Testis (tissue), 5 donors: ENCODE measurements at places on chromosomes 2 and 18. TPM values are rescaled to one million over a fixed set of nuclear protein-coding genes. Genes with fewer than 3 reads are reported as not detected.

DNA sequence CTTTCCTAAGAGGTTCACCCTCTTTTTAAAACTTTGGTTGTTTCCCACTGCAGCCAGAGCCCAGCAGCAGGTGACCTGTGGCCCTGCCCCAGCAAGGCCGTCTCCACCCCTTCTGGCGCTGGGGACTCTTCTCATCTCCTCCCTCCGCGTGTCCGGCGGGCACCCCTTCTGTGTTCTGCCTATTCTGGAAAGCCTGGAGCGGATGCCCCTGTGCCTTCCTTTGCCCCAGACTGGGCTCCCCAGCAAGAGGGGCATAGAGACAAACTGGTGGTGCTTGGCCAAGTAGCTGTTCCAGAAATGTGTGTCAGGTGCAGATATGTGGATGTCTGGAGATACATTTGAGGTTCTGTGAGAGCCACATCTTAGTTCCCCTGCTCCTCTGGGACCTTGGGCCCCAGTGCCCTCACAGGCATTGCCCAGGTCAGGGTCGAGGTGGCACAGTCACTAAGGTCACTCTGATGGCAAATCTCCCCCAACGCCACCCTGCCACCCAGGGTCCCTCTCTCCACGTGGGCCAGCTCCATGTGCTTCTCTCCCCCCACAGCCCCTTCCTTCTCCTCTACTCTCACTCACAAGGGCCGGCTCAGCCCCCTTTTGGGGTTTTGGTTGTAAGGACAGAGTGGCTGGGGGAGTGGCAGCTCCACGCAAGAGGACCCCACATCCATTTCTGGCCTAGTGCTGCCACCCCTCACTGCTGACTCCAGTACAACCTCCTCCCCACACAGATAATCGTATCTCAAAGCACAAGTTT is 35.5 kb upstream of the TAF1B start:
- no peaks in the 10 kb centered on the region for H3K36me3 ChIP-seq
- no peaks in the 10 kb centered on the region for H3K4me1 ChIP-seq
- no peak overlapping the region for H3K4me3 ChIP-seq

GRCh38 chr18:28175930-28176697 is 816 bp downstream of the CDH2 start:
- peak; percentile 22 for DNase-seq
- H3K36me3 ChIP-seq = no peaks in the 10 kb centered on the region
- H3K4me1 ChIP-seq = no peaks in the 10 kb centered on the region
- H3K4me3 ChIP-seq = peak overlapping the region; percentile 70
- peak overlapping the region; percentile 87 for H3K27ac ChIP-seq

GRCh38 chr18:48627216-48627615 is 88.4 kb downstream of the CTIF start:
- DNase-seq = no peak
- no peaks in the 10 kb centered on the region for H3K36me3 ChIP-seq
- H3K4me1 ChIP-seq = peaks cover 12% of the 10 kb centered on the region
- H3K27me3 ChIP-seq = no peaks in the 10 kb centered on the region
- no peak overlapping the region for H3K27ac ChIP-seq
- H3K4me3 ChIP-seq = no peak overlapping the region

The SH3BP4 gene
- total RNA-seq = 64.4 TPM

The AFG3L2 gene
- total RNA-seq = 63.6 TPM

The NOSTRIN gene
- 93.8 TPM for total RNA-seq

DNA sequence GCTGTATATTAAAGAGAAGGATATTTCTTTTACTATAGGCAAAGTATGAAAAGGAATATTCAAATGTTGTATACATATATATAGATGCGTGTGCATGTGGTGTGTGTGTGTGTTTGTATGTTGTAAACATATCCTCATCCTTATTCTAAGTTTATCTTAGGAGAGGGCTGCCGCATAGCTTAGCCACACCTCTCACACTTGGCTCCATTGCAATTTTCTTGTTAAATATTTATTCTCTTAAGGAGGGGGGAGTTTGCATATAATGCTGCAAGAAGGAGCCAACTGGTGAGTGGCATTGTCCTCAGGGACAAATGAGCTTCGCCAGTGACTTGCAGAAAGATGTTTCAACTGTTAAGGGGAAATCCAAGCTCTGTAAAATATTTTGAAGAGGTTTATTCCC is 360.1 kb upstream of the RND3 start:
- no peak overlapping the region for H3K27ac ChIP-seq
- no peaks in the 10 kb centered on the region for H3K4me1 ChIP-seq
- no peaks in the 10 kb centered on the region for H3K36me3 ChIP-seq
- H3K27me3 ChIP-seq = no peaks in the 10 kb centered on the region
- H3K4me3 ChIP-seq = no peak overlapping the region

GRCh38 chr2:231197706-231198290 is 633 bp upstream of the ARMC9 start:
- no peak for DNase-seq
- no peaks in the 10 kb centered on the region for H3K27me3 ChIP-seq
- H3K36me3 ChIP-seq = no peaks in the 10 kb centered on the region
- peak overlapping the region; percentile 87 for H3K4me3 ChIP-seq

DNA sequence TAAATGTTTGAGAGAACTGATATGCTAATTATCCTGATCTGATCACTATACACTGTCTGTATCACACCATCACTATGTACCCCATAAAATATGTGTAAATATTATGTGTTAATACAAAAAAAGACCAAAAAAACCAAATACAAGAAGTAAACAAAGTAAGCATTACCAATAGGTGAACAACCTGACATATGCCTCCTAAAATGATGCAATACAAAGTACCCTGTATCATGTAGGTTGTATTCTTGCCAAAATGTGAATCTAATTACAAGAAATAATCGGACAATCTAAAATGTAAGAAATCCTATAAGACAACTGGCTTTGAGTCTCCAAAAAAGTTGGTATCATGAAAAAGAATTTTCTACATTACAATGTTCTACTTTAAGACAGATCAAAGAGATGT is 7.8 kb downstream of the POLR1A start:
- no peaks in the 10 kb centered on the region for H3K27me3 ChIP-seq
- no peak overlapping the region for H3K27ac ChIP-seq
- no peak overlapping the region for H3K4me3 ChIP-seq

The TRIM43B gene
- 1.1 TPM for total RNA-seq

DNA sequence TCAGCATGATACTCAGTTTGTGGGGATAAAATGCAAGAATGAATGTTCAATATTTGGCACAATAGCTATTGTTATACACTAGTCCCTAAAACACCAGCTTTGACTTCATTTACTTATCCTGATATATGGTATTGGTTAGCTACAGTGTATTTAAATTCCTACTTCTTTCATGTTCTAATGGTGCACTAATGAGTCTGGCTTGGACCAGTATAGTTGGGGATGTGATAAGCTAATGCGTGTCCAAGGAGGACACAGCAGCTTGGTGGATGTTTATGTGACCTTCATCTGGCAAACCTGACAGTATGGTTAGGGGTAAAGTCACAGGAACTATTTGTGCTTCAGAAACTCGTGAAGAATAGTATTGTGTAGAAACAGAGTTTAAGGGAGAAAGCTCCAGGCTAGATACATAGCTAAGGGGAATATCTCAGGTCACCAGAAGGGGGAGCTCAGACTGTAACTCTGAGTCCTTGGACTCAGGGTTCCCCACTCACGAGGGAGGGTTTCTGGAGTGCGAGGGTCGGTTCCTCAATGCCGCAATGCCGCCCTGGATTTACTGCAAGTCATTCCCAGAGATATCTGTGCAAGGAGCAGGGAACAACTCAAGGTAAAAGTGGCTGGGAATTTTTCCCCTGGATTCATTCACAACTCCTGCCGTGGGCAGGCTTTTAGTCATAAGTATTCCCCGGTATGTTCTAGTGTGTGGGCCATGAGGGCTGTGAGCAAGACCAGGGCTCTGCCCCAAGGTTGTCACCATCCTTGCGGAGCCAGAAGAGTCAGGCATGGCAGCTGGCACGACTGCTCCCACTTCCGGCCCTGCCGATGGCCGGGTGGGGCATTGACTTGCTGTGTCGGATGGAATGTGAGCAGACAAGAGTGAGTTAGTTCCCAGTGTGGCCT is 14.5 kb downstream of the IL1R2 start:
- peak; percentile 78 for DNase-seq
- H3K36me3 ChIP-seq = no peaks in the 10 kb centered on the region
- no peaks in the 10 kb centered on the region for H3K27me3 ChIP-seq
- H3K27ac ChIP-seq = no peak overlapping the region
- peaks cover 18% of the 10 kb centered on the region for H3K4me1 ChIP-seq
- H3K4me3 ChIP-seq = no peak overlapping the region

The EFR3B gene
- 3.6 TPM for total RNA-seq

- H3K36me3 ChIP-seq = no peaks in the 10 kb centered on the region
- no peak overlapping the region for H3K27ac ChIP-seq
- DNase-seq = no peak
- H3K4me3 ChIP-seq = peak overlapping the region; percentile 48
Observed at GRCh38 chr2:159903443-159904126, 105.6 kb upstream of the CD302 start.

The ZNF521 gene
- 34.7 TPM for total RNA-seq

DNA sequence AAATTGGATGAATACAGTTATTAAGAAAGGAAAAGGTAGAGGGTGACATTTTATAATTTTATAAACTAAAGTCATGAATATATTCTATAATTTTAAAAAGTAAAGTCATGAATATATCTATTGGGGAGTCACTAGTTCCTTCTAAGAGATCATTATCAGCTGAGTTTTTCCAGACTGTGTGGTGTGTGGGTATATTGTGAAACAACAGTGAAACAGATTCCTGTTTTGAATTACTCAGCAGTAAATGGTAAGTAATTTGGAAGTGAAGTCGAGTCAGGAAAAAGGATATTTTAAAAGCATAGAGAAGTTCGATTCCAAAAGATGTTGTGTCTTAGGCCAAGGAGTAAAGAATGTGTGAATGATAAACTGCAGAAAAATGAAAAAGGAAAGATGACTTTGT is 1018.2 kb upstream of the NXPH2 start:
- H3K4me1 ChIP-seq = no peaks in the 10 kb centered on the region
- no peaks in the 10 kb centered on the region for H3K27me3 ChIP-seq
- DNase-seq = no peak
- H3K36me3 ChIP-seq = no peaks in the 10 kb centered on the region
- no peak overlapping the region for H3K27ac ChIP-seq

The KYNU gene
- 4.5 TPM for total RNA-seq
